IMR-90 (cell line): ENCODE measurements at places on chromosomes 6 and 20. TPM values are rescaled to one million over a fixed set of nuclear protein-coding genes. Genes with fewer than 3 reads are reported as not detected.

DNA sequence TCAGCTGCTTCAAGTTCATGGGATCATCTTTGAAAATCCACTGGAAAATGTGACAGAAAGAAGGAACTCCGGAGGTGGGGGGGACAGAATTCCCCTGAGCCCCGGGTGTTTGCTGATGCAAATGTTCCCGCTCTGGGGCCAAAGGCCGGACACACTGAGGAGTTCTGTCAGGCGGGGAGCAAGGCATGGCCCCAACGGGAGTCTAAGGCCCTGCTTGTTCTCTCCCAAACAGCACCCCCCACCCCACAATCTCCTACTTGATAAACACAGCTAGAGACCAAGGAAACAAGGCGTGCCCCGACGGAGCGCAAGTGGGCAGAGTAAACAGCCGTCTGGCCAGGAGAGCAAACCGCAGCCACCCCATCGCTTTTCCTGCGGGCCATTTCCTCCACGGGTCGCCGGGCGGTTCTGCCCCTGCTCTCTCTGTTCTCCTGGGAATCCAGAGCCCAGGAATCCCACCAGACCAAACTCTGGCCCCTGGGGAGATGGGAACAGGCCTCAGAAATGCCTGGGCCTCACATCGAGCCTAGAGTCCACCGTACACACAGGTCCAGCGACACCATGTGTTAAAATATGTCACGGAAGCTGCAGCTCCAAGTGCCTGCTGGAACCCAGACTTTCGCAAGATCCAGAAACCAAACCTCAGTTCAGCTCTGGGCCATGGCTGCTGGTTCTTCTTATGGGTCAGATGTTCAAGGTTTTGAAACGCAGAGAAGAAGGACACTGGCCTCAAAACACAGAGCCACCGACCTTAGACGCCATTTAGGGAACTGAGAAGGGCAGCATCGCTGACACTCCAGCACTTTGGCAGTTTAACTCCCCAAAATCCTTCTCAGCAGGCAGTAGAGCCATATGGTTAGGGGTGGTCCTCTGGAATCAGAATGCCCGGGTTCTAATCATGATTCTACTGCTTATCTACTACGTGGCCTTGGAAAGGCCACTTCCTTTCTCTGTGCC, 104.2 kb downstream of the PREX1 start:
- no peak for DNase-seq

LKAAEAR1 gene
- polyA plus RNA-seq, result 0.16 and 0.21 TPM in 2 replicates

RIMS4 gene
- polyA plus RNA-seq, result not detected in 2 replicates

SLC44A4 gene
- polyA plus RNA-seq, result 0.14 and 0.19 TPM in 2 replicates

GRCh38 chr6:115133790-115134189, 791.0 kb upstream of the HS3ST5 start:
- no peak for DNase-seq

GRCh38 chr6:107171513-107171912, 56.2 kb upstream of the BEND3 start:
- DNase-seq, result no peak

GRCh38 chr6:163500105-163500504, 85.6 kb downstream of the QKI start:
- DNase-seq, result no peak

GRCh38 chr20:591941-592340, 18.2 kb downstream of the TCF15 start:
- DNase-seq, result no peak

- DNase-seq, result no peak
Measured at GRCh38 chr6:107606407-107606806, 116.5 kb downstream of the SOBP start.

DNA sequence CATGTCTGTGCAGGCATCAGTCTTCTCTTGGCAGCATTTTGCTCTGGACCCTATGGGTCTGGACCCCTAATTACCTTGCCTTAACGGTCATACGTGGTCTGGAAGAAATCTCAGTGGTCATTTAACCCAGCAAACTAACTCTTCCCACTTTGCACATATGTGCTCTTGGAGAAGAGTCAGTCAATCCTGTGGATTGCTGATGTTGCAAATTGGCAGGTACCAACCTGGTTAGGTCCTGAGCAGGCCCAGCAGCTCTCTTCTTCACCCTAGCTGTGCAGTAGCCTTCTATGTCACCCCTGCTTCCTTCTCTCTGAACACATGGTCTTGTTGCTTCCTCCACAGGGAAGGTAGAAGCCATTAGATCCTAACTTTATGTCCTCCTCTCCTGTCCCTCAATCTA, 1.6 kb downstream of the CEP43 start:
- no peak for DNase-seq

DNA sequence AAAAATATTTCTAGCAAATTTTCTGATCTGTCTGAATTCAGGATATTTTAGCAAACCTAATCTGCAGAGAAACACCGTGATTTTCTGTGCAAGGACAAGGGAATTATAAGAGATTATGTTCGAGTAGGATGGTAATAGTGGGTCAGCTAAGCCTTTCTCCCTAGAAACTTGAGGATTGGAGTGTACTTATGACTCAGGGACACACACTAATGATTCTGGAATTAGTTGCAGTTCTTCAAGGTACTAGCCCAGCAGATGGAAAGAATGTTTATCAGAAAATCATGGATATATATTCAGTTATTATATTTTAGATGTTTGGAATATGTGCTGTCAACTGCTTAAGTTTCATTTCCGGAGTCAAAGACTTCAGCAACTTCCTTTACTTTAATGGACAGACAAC, 177.1 kb upstream of the MAP3K7 start:
- peak; percentile 70 for DNase-seq

- DNase-seq, result peak; percentile 88
Measured at GRCh38 chr6:149080511-149080910, 237.0 kb upstream of the TAB2 start.

DNA sequence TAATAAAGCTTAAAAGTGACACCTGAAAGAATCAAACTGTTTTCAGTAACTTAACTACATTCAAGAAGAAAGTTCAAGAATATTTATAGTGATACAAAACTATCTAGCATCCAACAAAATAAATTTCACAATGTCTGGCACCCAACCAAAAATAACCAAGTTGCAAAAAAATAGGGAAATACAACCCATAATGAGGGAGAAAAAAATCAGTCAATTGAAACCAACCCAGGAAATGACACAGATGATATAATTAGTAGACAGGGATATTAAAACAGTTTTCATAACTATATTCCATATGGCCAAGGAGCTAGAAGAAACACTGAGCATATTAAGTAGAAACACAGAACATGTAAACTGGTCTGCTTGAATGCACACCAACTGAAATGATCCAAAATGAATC, 120.2 kb upstream of the BEND3 start:
- no peak for DNase-seq

SERINC1 gene
- 55.3 and 79.8 TPM in 2 replicates for polyA plus RNA-seq

DNA sequence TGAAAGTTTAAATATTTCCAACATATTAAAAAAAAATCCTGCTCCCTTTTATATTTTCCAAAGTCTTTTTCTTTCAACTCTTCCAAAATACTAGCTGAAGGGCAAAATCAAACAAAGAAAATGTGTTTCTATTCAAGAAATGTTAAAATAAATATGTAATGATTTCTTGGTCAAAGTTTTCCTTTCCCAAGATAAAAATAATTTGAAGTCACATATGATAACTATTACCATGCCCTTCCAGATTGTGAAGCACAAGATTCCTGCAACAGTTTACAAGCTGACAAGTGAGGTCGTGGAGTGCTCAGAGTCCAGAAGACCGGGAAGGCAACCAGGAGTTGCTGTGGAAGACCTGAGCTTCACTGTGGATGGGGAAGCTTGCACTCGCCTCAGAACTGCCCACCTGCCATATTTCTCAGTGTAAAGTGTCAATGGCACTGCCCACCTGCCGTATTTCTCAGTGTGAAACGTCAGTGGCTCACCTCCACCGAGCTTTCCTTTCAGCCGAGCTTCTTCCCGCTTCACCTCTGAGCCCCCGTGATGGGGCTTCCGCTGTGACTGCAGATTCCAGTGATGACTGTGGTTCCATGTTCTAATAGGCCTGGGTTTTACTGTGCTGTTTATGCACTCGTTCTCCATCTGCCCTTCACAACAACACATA, 160.5 kb downstream of the THBS2 start:
- DNase-seq, result no peak

DNA sequence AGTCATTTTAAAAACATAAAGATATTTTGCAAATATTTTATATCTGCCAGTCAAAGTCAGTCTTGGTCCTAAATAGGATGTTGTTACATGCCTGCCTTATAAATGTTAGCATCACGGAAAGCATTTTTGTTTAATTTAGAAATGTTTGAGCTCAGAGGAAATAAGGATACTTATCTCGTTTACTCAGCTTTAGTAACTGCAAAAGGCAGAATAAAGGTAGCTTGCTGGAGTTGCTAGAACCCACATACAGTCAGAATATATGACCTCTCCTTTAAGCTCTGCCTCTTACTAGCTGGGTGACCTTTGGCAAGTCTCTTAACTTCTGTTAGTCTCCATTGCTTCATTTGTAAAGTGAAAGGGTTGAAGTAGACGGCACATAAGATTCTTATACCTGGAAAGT, 867.3 kb downstream of the KIF16B start:
- DNase-seq, result no peak

- no peak for DNase-seq
Measured at GRCh38 chr6:112038268-112038667, 15.6 kb upstream of the CCN6 start.

DNA sequence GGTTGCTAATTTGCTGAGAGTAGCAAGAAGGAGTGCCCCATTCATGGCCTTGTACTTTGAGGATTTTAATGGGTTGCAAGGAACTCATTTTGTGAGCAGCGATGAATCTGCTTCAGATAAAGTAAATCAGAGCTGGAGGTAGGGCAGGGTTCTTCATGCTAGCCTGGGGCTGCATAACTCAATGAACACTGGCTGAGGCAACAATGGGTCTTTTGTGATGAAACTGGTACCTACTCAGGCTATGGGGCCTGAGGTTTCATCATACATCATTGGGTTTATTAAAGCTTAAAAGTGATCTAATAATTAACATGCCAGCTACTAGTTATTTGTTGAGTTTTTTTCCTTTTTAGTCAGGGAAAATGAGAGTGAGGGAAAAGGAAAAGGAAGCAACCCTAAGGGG, 106.9 kb downstream of the FAM50B start:
- DNase-seq, result no peak

IL17A gene
- polyA plus RNA-seq, result not detected in 2 replicates

DNA sequence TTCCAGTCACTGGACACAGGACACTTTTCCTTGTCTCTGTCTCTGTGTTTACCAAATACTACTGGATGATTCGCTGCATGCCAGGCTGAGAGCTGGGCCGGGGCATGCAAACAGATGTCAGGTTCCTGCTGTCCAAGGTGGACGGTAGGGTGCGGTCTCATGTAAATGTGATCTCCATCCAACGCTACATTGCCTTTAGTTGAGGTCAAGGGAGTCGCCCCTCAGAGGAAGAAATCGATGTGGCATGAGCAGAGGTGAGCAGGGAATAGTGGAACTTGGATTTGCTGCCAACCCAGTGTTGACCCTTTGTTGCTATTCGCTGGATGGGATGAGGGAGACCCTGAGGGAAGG, 9.8 kb upstream of the TOX2 start:
- DNase-seq, result no peak

SH3BGRL2 gene
- 1.7 and 2.4 TPM in 2 replicates for polyA plus RNA-seq

PPP1R14C gene
- polyA plus RNA-seq, result not detected in 2 replicates

DNA sequence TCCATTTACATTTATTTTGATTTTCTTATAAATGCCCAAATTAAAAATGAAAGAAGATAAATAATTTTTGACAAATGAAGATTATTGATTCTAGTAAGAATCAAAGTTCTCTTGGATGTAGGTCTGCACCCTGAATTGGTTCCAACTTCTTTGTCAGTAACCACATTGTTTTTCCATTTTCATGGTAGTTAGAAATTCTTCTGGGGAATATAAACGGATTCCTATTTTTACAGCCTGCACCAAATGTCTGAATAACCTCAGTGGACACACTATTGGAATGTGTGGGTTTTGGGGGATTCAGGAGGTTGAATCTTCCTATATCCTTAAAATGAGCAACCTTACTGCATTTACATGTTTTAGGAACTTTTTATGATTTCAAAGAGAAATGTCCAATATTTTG, 1085.3 kb upstream of the MAP3K7 start:
- no peak for DNase-seq

GRCh38 chr6:101146389-101146788, 247.1 kb upstream of the GRIK2 start:
- DNase-seq, result peak; percentile 19

GRCh38 chr20:39333211-39333610, 371.1 kb downstream of the DHX35 start:
- no peak for DNase-seq

DNA sequence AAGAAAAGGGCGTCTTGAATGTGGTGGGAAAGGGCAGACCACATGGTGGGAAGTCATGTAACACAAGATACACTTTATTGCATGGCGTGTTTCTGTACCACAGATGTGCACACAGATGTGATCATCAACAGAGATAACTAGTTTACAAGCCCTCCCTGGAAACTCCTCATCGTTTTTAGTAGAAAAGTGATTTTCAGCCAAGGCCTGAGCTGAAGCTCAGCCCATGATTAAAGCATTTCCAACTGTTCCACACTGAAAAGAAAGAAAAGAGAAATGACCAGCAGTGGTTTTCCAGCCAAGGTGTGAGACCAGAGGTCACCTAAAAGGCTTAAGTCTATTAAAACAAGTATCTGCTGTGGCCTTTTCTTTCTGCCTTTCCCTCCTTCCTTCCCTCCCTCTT, 463.9 kb upstream of the JAG1 start:
- DNase-seq, result no peak
